Esophagus mucosa (tissue), 1 donor: ENCODE measurements at places on chromosomes 11 and 22. TPM values are rescaled to one million over a fixed set of nuclear protein-coding genes. Genes with fewer than 3 reads are reported as not detected.

Gene CCDC116
- total RNA-seq = not detected

Gene ZC3H7B
- 21.1 TPM for total RNA-seq

Gene IL17RA
- 8.0 TPM for total RNA-seq

Gene SIRT3
- total RNA-seq = 6.2 TPM

Gene OR10D3
- not detected for total RNA-seq

Gene RFPL1
- total RNA-seq = not detected

Gene NCAM1
- 0.60 TPM for total RNA-seq

Gene TOMT
- not detected for total RNA-seq

Gene OR51B4
- total RNA-seq = not detected

Gene MPEG1
- 1.8 TPM for total RNA-seq

Gene APOA1
- total RNA-seq = 0.64 TPM

Gene SLCO2B1
- 9.7 TPM for total RNA-seq

Gene WDR74
- total RNA-seq = 41.0 TPM

Gene TMEM218
- total RNA-seq = 14.3 TPM

Gene JAML
- 2.7 TPM for total RNA-seq

Gene ANGPTL5
- not detected for total RNA-seq

Gene PTPN5
- total RNA-seq = not detected

Gene OR1S2
- not detected for total RNA-seq

Gene SSH3
- total RNA-seq = 78.4 TPM

Gene OR51I1
- not detected for total RNA-seq

Gene PGA3
- total RNA-seq = not detected

Gene KIAA1671
- 43.3 TPM for total RNA-seq

Gene MIAT
- 1.1 TPM for total RNA-seq

Gene DTX4
- 3.3 TPM for total RNA-seq

Gene MISFA
- total RNA-seq = 2.6 TPM

Gene PDGFD
- 0.76 TPM for total RNA-seq

Gene OR51I2
- total RNA-seq = not detected

Gene CARD16
- total RNA-seq = 14.0 TPM

Gene FOSL1
- total RNA-seq = 28.9 TPM

Gene NCAPD3
- 13.1 TPM for total RNA-seq

Gene MYOD1
- not detected for total RNA-seq

Gene RAG1
- total RNA-seq = 0.12 TPM

Gene FEN1
- total RNA-seq = 18.7 TPM

Gene RPLP2
- total RNA-seq = 2,043 TPM

Gene TIMM10
- total RNA-seq = 43.6 TPM

Gene FOLH1
- 3.2 TPM for total RNA-seq

Gene APOL5
- total RNA-seq = not detected

Gene KBTBD3
- 3.1 TPM for total RNA-seq

Gene PKP3
- total RNA-seq = 359 TPM

Gene IL17REL
- total RNA-seq = not detected
